Left lobe of liver (tissue), 2 donors: ENCODE measurements at places on chromosomes 16 and 17. TPM values are rescaled to one million over a fixed set of nuclear protein-coding genes. Genes with fewer than 3 reads are reported as not detected.

The RHBDL3 gene
- total RNA-seq = 0.15 TPM

GRCh38 chr16:191831-192230, 11.6 kb downstream of the HBQ1 start:
- DNase-seq = no peak

GRCh38 chr17:45338996-45339535, 22.2 kb upstream of the MAP3K14 start:
- DNase-seq = no peak

The KRTAP4-5 gene
- not detected for total RNA-seq

GRCh38 chr17:79217473-79218135, 143.0 kb downstream of the ENGASE start:
- DNase-seq = no peak

GRCh38 chr17:44219108-44219615, 313 bp downstream of the UBTF start:
- peak; percentile 76 for DNase-seq

- DNase-seq = no peak
Observed at GRCh38 chr17:39852239-39852638, 11.9 kb downstream of the IKZF3 start.

The TERB1 gene
- not detected for total RNA-seq

DNA sequence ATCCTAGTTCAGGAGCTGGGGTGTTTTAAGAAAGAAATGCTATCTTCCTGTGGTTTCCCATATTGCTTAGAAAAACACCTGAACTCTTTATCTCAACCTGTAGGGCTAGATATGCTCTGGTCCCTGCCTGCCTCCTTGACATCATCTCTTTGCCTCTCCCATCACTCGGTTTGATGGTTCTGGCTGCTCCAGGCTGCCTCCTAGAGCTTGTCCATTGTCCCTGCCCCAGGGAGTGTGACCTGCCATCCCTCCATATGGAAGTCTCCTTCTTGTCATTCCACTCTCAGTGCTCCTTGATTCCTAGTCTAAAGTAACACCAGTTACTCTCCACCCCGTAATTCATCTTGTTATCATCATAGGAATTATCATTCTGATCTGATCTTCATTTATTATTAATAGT, 369.0 kb upstream of the EEF2KMT start:
- DNase-seq = no peak

The SLC4A1 gene
- 1.8 TPM for total RNA-seq

DNA sequence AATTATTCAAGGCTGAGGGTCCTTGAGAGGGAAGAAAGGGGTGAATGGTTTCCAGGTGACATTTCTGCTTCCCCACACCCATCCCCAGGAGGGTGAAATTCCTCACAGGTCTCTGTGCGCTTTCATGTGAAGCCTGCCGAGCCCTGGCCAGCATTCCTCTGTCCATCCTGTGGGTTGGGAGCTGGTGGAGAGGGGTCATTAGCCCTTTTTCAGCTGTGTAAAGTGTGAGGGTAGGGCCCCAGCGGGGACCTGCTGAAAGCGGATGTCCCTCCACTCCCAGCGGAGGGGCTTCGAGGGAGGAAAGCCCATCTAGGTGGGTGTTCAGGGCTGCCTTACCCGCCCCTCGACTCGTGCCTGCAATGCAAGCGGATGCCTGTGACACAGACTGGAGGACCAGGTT, 53.3 kb upstream of the DLX4 start:
- no peak for DNase-seq

- DNase-seq = no peak
Observed at GRCh38 chr16:86428729-86429517, 81.4 kb upstream of the FOXF1 start.

DNA sequence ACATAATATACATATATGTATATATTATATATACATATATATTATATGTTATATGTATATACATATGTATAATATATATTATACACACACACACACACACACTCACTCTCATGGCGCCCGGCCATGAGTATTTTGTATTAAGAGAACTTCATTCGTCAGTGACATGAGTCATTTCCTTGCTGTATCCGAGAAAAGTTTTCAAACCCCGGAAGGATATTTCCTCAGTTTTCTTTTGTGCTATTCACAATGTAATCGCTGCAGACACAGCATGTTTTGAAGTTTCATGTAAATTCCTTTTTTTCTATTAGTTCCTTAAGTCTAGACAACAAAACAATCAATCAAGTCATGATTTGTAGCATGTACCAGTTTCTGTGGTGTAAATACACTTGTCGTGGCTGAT, 33.3 kb downstream of the OR1D5 start:
- peak; percentile 37 for DNase-seq
